ENCODE measurements at places on chromosomes 5 and 9.

DNA sequence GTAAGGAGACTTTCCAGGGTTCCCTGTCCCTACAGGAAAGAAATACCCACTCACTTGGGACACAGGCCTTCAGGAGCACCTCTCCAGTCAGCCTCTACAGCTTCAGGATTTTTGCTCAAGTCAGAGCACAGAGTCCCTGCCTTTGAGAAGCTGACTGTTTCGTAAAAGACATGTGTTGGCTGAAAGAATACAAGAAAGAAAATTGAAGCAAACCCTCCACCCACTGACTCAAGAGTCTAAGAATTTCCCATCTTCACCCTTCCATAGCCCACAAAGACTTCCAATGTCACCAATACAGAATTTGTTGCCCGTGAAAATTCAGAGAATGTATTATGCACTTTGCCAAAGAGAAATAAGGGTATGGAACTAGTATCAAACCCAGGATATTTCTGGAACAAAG is 53.0 kb upstream of the ZNF622 start:
- DNase-seq: no peak

DNA sequence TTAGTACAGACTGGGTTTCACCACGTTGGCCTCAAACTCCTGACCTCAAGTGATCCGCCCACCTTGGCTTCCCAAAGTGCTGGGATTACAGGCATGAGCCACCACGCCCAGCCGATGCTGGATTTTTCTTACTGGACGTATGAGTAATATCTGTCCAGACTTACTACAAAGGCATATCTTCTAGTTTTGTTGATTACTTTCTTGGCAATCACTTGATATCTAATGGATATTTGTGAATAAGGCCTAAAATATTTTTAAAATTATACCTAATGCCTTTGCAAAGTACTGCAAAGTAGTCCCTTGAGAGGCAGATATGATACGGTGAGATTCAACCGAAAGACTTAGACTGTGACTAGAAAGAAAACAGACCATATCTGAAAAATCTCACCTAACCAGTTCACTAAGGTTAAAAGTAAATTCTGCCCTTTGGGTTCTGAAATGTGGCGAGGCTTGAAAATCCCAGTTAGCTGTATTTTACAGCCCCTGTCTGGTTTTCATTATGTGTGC is 152.1 kb downstream of the GNAQ start:
- no peak for DNase-seq

GRCh38 chr9:94740145-94740840 is 13.8 kb downstream of the AOPEP start:
- DNase-seq: no peak

DNA sequence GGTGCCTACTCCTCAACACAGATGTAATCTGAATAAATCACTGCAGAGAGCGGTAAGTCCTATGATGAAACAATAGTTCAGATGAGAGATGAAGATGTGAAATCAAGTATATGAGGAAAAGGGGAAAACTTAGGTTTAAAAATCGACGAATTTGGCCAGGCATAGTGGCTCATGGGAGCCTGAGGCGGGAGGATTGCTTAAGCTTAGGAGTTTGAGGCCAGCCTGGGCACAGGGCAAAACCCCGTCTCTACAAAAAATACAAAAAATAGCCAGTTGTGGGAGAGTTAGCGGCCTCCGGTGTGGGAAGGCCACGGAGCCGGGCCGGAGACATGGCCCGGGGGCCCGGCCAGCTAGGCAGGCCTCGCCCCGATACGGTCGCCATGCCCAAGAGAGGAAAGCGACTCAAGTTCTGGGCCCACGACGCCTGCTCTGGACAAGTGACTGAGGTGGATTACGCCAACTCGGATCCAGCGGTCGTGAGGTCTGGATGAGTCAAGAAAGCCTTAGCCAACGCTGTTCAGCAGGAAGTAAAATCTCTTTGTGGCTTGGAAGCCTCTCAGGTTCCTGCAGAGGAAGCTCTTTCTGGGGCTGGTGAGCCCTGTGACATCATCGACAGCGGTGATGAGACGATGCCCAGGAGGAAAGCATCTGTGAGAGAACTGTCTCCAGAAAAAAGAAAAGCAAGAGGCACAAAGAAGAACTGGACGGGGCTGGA is 62.8 kb upstream of the SUB1 start:
- no peak for DNase-seq

GRCh38 chr5:19519448-19519847 is 468.6 kb downstream of the CDH18 start:
- DNase-seq: no peak

DNA sequence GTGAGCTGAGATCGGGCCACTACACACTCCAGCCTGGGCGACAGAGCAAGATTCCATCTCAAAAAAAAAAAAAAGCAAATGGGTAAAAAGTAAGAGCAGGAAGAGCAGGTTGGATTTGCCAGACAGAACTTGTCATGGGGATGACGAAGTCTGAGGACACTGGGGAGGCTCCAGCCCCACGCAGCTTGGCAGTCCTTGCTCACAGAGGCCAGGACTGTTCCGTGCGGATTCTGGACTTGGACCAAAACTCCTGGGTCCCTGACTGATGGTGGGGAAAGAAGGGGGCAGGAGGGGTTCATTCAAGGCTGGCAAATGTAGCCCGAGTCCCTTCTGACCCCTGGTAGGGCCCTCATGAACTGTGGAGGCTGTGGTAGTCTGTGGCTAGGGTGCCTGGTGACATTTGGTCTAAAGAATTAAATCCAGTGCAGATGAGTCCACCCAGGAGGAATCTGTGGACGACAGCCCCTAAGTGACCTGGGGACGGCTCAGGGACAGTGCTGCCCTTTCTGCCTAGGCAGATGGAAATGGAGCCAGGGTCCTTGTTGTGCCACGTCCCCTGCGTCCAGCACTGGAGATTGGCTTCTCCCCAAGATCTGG is 3.1 kb downstream of the FGD3 start:
- no peak for DNase-seq
